Activated CD4-positive, alpha-beta T cell treated with anti-CD3 and anti-CD28 coated beads for 36 hours (primary cell): ENCODE measurements at places on chromosomes 16 and 17.

DNA sequence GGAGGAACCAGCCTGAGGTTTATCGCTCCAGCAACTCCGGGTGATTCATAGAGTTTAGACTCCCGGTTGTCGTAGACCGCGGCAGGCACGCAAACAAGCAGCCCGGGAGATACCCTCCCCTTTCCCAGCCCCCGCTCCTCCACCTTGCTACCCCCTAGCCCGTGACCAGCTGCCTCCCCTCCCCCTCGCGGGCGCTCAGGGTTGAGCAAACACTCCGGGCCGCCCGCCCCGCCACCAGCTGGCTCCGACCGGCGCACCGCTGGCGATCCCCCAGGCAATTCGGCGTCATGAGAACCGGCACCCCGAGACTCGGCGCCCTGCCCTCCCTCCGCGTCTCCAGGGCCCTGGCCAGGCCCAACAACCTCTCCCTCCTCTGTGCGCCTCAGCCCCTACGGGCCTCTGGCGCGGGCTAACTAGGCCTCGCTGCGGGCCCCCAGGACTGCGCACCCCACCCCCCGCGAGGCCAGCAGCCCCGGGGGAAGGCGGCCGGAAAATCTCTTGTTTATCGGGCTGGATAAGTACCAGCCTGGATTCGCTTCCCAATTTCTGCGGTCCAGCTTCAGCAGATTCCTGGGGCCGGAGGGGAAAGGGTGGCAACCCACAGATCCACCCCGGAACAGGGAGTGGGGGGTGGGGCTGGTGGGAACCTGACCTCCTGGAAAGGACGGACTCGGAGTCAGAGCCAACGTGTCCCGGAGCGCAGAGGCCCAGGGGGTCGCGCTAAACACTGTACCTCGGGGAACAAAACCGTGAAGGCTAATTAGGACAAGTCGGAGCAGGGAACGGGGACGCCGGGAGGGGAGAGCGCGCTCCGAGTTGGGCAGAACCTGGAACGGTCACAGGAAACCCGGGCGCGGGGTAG, 951 bp upstream of the GPRC5C start:
- no peaks in the 10 kb centered on the region for H3K36me3 ChIP-seq
- H3K4me1 ChIP-seq, result peaks cover 15% of the 10 kb centered on the region
- peak; percentile 58 for DNase-seq
- peak overlapping the region; percentile 53 for H3K4me3 ChIP-seq

DNA sequence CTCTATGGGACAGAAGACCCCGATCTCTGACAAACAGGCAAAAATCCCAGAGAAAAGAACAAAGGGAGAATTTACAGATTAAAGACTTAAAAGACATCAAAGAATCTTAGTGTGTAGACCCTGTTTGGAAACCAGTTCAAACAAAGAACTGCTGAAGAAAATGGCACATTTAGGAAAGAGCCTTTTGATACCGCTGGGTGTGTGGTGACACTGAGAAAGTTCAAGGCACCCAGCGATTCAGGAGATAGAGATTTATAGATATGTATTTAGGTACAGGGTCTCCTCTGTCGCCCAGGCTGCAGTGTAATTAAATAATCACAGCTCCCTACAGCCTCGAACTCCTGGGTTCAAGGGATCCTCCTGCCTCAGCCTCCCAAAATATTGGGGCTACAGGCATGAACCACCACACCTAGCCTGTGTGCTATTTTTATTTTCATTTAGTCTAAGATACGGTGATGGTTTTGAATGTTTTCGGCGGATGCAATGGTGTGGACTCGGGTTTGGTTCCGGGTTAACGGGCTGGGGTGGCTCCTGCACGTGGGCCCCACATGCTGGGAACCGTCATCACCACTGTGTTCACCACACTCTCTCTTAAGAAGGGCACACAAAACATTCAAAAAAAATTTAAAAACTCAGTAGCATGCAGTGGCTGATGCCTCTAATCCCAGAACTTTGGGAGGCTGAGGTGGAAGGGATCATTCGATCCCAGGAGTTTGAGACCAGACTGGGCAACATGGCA, 114.0 kb downstream of the ZNF778 start:
- H3K27me3 ChIP-seq, result no peaks in the 10 kb centered on the region
- no peak overlapping the region for H3K4me3 ChIP-seq
- H3K27ac ChIP-seq, result peak overlapping the region; percentile 37
- peaks cover 10% of the 10 kb centered on the region for H3K36me3 ChIP-seq
- peaks cover 88% of the 10 kb centered on the region for H3K4me1 ChIP-seq

DNA sequence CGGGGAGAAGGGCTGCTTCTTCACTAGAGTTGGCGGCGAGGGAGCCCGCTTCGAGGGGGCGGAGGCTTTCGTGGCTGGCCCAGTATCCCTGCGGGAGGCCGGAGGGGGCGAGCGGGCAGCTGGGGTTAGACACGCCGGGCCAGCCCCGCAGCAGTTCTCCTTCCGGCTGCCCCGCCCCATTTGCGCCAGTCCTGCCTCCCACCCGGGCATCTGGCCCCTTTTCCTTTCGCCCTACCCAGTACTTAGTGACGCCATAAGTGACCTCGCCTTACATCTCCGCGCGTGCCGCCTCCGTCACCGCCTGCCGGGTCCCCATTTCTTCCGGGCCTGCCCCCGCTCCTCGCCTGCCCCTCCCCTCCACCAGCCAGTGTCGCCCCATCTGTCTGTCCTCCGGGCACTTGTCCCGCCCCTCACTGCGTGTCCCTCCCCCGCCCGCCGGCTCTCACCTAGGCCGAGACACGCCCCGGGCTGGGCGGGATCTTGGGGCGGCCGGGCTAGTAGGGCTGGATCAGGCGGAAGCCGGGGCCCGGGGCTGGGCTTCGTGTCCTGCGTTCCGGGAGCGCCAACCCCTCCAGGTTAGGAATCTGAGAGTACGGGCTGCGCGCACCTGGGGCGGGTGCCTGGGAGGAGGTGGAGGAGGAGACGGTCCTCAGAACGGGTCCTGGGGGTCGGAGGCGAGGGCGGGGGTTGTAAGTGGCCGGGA, 14.3 kb downstream of the SPATA32 start:
- H3K27ac ChIP-seq, result peak overlapping the region; percentile 92
- H3K4me1 ChIP-seq, result peaks cover 57% of the 10 kb centered on the region
- H3K36me3 ChIP-seq, result peaks cover 57% of the 10 kb centered on the region
- H3K4me3 ChIP-seq, result peak overlapping the region; percentile 83
- H3K27me3 ChIP-seq, result no peaks in the 10 kb centered on the region
- DNase-seq, result peak; percentile 99

- H3K27me3 ChIP-seq, result no peaks in the 10 kb centered on the region
- H3K4me3 ChIP-seq, result no peak overlapping the region
- no peak for DNase-seq
- no peaks in the 10 kb centered on the region for H3K4me1 ChIP-seq
- no peaks in the 10 kb centered on the region for H3K36me3 ChIP-seq
Observed at GRCh38 chr16:4009177-4009576, 107.1 kb downstream of the ADCY9 start.

DNA sequence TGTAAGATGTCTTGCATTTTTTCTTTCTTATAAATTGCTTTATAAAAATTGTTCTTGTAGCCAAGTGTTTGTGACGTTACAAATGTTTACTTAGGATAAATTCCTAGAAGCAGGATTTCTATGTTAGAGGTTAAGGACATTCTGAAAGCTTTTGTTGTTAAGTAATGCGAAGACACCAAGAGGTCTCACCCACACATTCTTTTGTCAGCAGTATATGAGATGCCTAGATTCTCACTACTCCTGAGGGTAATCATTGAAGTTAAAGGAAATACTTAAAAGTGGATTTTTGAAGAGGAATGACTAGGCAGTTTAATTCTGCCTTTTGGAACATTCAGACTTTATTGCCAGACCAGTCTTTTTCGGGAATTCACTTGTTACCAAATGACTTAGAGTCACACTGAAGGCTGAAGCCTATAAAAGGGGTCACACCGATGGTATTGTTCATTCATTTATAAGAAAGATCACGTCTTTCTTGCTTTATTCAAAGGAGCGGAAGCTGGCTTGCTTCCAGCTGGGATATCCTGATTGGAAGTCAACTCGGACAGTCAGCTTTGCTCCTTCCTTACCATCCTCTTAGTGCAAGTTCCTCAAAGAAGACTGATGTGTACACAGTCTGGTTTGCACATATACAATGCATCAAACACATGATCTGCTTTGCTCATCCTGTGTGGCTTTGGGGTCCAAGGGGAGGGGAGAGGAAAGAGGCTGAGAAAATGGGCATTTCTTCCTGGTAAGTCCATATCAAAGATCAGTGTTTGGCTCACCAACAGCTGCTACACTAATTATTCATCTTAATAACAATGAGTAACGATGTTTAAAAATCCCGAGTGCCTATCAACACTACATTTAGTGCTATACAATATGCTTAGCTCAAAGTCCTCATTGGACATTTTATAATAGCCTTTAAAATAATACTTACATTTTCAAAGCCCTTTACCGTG, 160.0 kb downstream of the MAP2K6 start:
- no peaks in the 10 kb centered on the region for H3K4me1 ChIP-seq
- DNase-seq, result no peak
- H3K27ac ChIP-seq, result no peak overlapping the region
- H3K4me3 ChIP-seq, result no peak overlapping the region
- no peaks in the 10 kb centered on the region for H3K36me3 ChIP-seq

DNA sequence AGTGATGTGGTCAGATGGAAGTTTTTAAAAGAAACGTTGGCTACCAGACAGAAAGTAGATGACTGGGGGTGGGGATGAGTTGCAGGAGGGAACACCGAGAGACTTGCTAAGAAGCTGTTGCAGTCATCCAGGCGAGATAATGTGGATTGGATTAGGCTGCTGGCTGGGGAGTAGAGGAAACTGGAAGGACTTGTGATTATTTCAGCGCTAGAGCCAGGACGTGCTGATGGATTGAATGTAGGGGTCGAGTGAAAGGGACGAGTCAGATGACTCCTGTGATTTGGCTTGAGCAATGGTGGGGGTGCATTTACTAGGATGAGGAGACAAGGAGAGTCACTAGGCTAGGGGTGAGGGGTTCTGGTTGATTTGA, 88.5 kb downstream of the CLEC16A start:
- peaks cover 51% of the 10 kb centered on the region for H3K36me3 ChIP-seq
- DNase-seq, result no peak
- H3K4me3 ChIP-seq, result no peak overlapping the region
- H3K27ac ChIP-seq, result no peak overlapping the region
- H3K4me1 ChIP-seq, result peaks cover 2% of the 10 kb centered on the region
